ENCODE measurements at places on chromosomes 7 and 10.

DNA sequence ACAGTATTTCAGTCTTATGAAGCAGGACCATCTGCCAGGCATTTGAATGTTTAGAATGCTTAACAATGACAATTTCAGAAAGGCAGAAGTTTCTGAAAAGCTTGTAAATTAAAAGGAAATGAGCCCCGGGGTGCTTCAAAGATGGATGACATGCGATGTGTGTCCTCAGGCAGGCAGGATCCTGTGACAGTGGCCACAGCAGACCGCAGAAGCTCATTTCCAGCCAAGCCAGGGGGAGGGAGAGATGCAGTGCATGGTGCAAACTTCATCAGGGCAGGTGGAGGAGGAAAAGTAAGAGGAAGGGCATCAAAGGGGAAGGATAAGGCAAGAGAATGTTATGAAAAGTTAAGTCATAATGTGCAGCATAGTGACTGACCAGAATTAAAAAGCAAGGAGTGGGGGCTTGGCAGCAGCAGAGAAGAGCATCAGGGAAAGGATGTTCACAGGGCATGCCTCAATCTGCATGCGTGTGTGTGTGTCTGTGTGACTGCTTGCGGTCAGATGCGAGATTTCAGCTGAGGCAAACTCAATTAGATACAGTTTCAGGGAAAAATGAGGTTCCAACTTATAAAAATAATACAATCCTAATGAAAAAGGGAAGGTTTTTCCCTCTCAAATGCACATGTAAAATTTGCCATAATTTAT, 173.7 kb downstream of the COBL start:
- DNase-seq: no peak

- DNase-seq: peak; percentile 83
These were observed 9.4 kb downstream of the HACD1 start for GRCh38 chr10:17607603-17608332.

DNA sequence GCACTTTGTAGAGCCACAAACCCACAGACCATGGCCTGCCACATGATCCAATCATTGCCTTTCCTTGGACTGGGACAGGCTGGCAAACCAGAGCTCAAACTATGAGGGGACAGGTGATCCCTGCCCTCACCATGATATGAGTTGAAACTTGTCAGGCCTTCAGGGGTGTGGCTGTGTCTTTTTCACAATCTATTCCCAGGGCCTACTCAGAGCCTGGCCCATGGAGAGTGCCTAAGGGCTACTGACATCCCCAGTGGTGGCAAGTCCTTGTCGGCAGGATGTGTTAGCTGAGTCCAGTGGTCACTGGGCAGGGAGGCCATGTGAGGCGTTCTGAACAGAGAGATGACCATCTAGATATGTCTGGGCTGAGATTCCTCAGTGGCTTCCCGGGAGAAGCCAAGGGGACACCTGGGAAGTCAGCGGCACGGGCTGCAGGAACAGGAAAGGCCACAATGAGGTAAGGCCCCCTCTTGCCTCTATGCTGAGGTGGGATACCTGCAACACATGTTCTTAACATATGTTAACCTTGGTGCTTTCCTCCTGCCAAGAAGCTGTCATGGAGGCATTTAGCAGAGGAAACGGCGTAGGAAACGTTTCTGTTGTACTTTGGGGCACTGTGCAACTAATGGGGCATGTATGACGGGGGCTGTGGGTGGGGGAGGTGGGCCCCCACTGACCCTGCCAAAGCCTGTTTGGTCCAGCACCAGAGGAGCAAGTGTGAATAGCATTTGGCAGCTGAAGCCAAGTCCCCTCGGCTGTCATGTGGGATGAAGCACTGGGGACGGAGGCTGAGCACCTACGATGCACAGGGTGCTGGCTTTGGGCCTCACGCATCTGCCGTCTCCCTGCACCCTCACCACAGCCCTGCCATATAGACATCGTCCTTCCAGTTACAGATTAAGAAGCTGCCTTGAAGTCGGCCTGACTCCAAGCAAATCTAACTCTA, 384.0 kb downstream of the RPS24 start:
- no peak for DNase-seq

DNA sequence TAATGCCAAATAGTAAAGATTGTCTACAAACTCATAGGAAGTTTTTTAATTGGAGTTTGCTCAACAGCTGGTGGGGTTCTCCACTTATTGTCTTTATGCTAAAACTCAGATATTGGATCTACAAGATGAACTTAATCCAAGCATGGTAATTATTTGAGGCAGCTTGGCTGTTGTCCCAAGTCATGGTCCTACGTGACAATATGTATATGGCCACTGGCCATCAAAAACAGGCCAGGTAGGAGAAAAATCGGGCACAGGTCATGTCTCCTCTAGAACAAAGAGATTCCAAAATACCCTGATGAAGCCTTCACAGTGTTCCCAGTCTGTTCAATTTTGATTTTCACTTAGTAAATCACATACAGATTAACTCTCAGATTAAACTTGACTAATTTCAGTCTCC, 606.4 kb downstream of the TNS3 start:
- DNase-seq: no peak

DNA sequence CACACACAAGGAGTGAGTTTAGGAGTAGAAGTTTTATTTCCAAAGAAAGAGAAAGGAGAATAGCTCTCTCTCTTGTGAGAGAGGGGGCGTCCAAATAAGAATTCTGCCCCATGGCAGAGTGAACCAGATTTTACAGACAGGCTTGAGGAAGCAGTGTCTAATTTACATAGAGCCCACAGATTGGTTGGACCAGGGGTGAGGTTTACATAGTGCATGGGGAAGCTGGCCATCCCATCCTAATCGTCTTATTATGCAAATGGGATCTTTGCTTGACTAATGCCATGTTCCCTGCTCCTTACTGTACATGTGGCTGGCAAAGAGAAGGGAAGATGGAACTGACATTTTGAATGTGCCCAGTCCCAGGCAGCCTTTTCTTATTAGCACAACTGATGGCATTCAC, 60.0 kb upstream of the ACSM6 start:
- DNase-seq: no peak

DNA sequence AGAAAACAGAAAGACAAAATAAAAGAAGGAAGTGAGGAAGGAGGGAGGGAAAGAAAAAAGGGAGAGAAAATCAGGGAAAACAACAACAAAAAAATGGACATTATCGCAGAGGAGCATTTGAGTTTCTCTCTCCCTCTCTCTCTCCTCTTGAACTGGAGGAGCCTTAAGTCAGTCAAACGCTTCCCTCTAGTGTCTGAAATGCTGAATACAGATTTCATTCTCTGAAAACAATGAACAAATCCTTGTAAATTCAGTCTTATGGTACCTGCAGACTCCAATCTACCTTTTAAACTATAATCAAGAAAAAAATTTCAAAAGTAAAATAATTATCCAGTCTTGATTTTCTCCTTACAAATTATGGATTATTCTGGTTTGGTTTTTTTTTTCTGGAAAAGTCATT, 89.2 kb upstream of the PFKP start:
- no peak for DNase-seq
